Karpas-422 (cell line): ENCODE measurements at places on chromosomes 7 and 10.

GRCh38 chr7:142586611-142587010, 162.7 kb upstream of the PRSS1 start:
- no peak for DNase-seq

DNA sequence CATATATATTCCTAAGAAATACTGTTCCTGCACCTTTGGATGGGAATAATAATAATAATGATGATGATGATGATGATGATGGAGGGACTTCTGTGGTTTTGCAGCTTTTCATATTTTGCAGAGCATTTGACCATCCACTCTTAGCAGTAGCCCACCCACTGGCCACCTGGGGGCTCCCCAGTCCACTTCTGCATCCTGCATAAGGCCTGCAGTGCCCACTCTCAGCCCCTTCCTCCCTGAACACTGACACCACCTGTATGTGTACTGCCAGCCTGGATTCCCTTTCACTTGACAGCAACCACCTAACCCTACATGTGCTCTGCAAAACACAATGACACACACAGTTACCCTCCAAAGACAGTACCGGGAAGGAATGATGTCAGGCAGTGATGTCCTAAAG, 131.4 kb downstream of the ADAM12 start:
- no peak for DNase-seq

DNA sequence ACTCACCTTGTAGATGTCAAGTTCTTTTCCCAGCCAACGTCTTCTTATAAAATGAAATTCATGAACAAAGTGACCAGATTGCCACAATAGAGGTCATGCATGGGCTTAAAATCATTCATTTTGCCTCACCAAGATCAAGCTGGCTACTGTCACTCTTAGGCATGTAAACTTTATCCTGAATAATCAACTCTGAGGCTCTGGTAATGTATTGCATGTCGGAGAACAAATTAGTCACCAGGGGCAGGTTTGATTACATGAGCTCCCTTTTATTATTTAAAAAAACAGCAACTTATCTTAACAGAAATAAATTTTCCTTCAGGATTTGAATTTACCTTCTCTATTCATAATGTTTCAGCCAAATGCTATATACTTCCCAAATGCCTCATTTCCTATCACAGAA, 112.9 kb upstream of the SP4 start:
- no peak for DNase-seq

DNA sequence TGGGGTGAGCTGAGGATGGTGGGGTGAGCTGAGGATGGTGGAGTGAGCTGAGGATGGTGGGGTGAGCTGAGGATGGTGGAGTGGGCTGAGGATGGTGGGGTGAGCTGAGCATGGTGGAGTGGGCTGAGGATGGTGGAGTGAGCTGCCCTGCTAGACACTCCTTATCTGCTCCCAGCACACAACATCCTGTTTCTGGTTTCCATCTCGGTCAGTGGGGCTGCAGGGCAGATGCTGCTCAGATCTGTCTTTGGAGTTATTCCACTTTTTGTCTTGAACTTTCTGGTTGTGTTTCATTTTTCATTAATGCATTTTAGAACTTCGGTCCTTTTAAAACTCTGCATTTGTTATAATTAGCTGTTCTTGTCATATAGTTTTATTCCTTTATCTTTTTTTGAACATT, 67.9 kb upstream of the ANTXRL start:
- DNase-seq = no peak

- no peak for DNase-seq
These were observed 100.2 kb upstream of the SAMD8 start for GRCh38 chr10:75011221-75011620.

GRCh38 chr7:111224354-111225231, 133.7 kb downstream of the LRRN3 start:
- DNase-seq = no peak

DNA sequence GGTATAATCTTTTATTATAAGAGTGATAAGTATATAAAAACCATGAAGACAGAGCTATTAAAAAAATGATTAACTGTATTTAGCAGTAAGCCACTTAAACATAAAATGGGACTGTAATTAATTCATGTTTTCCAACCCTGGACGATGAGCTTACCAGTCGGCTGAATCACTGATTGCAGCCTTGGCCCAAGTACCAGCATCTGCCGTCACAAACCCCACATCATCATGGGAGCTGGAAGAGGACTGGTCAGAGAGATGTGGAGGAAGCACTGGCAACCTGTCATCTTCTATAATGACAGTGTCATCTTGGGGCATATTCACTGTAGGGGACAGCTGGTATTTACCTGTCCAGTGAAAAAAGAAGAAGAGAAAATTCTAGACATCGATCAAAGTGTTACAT, 473.6 kb downstream of the PARD3 start:
- DNase-seq = no peak

DNA sequence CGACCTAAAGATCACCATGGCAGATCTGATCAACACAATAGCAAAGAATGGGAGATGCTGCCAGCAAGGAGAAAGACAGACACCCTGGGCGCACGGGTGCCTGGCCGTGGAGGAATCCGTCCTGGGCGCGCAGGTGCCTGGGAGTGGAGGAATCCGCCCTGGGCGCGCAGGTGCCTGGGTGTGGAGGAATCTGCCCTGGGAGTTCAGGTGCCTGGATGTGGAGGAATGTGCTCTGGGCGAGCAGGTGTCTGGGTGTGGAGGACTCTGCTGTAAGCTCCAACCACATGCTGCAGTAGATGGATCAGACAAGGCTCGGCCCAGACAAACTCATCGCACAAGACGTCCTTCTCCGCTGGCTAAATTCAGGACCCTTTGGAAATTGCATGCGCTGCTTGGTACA, 346.3 kb upstream of the ADARB2 start:
- DNase-seq = no peak

GRCh38 chr7:132080967-132081668, 495.2 kb downstream of the PLXNA4 start:
- no peak for DNase-seq

GRCh38 chr10:4851176-4851575, 25.2 kb downstream of the AKR1E2 start:
- no peak for DNase-seq

DNA sequence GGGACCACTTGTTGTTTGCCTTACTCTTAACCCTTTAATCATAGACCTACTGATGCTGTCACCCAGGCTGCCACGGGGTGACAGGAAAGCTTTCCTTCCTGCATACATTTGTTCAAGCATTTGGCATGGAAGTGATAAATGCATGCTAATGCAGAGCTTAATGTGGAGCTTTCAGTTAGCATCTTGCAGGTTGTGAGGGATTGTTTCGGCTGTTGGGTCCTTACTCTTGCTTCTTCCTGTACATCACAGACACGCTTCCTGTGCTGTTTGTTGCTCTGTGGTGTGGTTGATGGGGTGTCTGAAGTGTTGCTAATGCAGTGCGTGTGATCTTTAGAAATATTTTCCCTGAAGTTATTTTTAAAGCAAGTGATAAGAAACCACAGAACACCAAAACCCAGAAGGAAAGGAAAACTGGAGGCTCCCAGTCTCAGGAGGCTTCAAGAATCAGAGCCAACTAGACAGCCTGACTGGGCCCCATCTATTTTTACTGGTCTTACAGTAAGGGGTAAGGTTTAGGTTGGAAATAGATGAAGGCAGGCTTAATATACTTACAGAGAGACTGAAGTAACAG, 143.1 kb downstream of the CHN2 start:
- DNase-seq = no peak

GRCh38 chr10:5284311-5285057, 80.3 kb upstream of the UCN3 start:
- DNase-seq = peak; percentile 49
